ENCODE measurements at places on chromosomes 2 and 18.

- no peak for DNase-seq
Observed at GRCh38 chr2:52976143-52976949, 791.3 kb upstream of the CHAC2 start.

- DNase-seq: no peak
Observed at GRCh38 chr18:59459369-59460071, 100.5 kb upstream of the LMAN1 start.

DNA sequence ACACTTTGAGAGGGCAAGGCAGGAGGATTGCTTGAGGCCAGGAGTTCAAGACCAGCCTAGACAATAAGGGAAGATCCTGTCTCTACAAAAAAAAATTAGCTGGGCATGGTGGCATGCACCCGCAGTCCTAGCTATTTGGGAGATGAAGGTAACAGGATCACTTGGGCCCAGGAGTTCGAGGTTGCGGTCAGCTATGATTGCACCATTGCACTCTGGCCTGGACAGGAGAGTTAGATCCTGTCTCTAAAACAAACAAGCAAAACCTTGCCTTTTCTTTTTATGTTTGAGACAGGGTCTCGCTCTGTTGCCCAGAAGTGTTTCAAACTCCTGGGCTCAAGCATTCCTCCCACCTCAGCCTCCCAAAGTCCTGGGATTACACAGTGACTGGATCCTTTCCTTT, 14.5 kb upstream of the THADA start:
- no peak for DNase-seq

- no peak for DNase-seq
Observed at GRCh38 chr2:164815071-164815793, 26.4 kb downstream of the COBLL1 start.

GRCh38 chr2:134782792-134783191, 55.6 kb upstream of the ACMSD start:
- peak; percentile 18 for DNase-seq

GRCh38 chr2:125185691-125186270, 1160.7 kb downstream of the CNTNAP5 start:
- no peak for DNase-seq

DNA sequence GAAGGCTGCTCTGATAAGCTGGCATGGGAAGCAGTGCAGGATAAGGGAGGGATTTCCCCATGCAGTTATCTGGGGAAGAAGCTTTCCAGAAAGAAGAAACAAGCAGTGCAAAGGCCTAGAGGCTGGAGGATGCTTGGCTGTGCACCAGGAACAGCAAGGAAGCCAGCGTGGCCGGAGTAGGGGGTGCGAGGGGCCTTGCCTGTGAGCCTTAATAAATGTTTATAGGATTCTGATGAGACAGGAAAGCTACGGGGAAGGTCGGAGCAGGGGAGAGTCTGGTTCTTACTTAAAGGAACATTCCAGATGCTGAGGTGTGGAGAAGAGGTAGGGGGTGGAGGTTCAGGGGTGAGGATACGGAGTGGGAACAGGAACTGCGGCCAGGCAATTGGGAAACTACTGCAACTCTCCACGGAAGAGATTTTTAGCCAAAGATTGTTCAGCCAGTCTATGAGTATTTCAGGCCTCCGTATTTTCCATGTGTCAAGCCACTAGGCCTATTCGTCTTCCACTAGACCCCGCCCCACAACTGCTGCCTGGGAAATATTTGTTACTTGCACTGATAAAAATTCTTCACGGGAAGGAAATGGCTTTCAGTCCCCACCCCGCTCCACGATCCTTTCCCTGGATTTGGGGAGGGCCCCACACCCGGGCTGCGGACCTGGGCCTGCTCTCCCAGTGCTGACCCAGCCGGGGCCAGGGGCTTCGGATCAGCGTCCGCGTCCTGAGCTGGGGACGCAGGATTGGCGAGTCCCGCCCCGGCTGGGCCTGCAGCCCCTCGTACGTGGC, 516 bp downstream of the EIF2AK2 start:
- DNase-seq: peak; percentile 10

- DNase-seq: no peak
Observed at GRCh38 chr2:176091329-176092258, 927 bp upstream of the HOXD13 start.

GRCh38 chr2:196925768-196926561, 542 bp downstream of the PGAP1 start:
- no peak for DNase-seq

DNA sequence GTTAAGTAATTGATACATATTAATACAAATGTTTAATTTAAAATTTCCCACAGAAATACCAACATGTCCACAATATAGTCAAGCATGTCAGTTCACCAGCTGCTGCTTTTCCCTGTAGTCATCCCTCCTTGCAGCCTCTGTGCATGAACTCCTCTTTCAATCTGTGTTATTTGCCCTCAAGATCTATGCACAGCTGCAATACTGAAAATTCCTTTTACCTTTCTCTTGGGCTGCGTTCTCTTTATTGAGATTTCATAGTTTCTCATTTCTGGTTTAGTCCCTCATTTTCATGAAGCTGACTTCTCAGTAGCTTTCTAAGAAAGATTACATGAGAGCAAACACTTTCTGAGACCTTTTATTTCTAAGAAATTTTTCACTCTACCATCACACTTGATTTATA, 464.9 kb downstream of the PARD3B start:
- no peak for DNase-seq

DNA sequence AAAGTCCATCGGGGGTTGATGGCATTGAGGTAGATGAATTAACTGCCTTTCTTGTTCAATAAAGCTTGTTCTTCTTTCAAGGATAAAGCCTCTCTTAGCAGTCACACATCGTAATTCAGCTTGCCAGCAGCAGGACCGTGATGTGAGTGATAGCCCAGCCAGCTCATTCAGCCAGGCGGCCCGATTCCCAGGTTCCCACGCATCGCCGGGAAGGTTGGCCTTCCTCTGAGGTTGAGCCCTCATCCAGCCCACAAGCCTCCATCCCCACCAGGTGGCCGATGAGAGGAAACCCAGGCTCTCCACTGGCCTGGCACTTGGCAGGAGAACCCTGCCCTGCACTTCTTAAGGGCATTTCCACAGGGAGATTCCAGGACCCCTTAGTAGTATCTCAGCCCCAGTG, 4.7 kb downstream of the AGAP1 start:
- DNase-seq: no peak

DNA sequence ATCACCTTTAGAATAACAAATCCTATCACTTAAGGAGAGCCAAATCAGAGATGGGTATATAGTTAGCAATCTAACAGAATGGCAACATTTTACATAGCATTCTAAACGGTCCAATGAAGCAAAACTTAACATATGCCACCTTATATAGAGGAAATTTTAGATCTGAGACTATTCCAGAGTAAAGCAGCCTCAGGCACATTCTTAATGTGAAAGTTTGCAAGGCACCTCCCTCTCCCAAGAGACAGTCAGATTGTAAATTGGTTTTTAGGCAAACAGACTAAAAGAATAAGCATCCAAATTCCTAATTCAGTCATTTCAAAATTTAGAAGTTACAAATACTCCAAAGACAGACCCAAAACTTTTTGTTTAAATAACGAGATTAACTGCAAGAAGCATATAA, 292.9 kb downstream of the STK39 start:
- no peak for DNase-seq

GRCh38 chr2:171430516-171431410, 3.0 kb downstream of the METTL8 start:
- no peak for DNase-seq

GRCh38 chr2:239934571-239935171, 90.5 kb downstream of the NDUFA10 start:
- DNase-seq: no peak

- no peak for DNase-seq
Observed at GRCh38 chr2:230982126-230982525, 13.8 kb upstream of the SPATA3 start.

DNA sequence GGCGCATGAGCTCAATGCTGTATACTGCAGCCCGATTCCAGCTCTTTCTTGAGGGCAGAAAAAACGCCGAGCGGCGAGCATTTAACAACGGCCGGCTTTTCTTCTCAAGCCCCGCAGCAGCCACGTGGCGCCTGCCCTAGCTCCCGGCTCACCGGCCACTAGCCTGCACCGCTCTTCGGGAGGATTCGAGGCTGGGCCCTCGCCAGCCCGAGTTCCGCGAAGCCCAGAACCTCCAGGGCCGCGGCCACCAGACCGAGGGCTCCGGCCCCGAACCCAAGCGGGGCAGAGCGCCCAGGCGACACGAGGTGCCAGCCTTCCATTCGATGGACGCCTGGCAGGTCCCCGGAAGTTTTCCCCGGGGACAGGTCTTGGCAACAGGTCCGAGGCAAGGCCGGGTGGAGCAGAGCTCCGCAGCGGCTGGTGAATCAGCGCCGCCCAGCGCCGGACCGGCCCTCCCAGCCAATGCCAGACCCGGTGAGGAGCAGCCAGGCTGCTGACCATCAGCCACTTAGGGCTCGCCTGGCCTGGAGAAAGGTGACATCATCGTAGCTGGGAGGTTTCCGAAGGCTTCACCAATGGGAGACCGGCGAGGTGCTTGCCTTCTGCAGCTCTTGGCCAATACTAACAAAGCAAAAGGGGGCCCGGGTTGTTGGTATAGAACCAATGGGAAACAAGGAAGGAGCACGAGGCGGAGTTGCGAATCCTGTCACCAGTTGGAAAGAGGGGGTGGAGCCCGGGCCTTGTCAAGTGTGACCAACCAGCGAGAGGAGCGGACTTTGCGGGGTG, 552 bp upstream of the MXD1 start:
- peak; percentile 100 for DNase-seq

DNA sequence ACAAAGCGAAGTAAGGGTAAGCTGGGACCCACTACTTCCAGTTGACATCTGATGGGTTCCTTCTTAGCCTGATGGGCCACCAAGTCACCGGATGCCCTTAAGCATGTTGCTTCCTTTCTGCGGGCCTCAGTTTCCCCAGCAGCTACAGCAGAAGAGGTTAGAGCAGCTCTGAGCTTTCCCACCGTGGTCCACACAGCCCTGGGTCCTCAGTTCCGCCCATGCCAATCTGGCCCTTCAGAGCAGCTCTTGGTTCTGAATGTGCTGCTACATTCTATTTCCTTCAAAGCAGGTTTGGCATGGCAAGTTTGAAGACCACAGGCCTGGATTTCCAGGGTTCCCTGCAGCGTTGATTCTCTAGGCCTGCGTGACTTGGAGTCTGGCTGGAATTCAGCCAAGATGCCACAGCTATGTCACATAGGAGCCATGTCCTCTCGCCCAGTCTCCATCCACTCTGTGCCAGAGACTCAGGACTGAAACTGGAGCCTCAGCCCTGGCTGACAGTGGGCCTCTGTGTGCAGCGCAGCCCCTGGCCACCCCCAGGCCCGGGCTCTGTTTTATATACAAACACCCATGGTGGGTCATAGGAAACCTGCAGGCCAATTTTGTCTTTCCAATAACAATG, 79.6 kb downstream of the TFCP2L1 start:
- no peak for DNase-seq

DNA sequence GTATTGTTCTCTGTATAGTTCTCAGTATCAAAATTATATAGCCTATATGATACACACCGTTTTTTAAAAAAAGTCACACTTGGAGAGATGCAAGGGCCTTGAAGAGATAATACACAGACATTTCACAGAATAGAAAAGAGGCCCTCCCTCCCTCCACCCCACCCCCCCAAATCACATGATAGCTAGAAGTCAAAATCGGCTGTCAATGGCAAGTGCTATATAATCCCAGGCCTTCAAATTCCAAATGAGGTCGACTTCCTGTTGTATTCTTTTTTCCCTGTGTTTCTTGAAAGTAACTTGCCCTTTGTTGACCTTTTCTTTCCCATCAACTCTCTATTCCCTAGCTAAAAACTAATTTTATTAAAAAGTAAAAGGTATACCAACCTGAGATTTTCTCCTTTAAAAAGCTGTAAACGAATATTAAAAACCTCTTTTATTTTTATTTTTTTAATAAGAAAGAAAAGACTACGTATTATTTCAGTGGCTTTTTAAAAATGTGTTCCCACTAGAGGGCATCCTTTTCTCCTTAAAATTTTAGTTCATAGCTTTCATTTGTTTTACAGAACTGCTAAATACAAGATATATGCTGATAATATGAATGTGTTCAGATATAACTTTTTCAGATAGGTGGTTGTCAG, 46.6 kb downstream of the KCMF1 start:
- DNase-seq: no peak

- no peak for DNase-seq
Observed at GRCh38 chr2:168568476-168569267, 112.6 kb downstream of the CERS6 start.

Data from skeletal muscle cell (primary cell).